ENCODE measurements at places on chromosomes 2 and 18. TPM values are rescaled to one million over a fixed set of nuclear protein-coding genes. Genes with fewer than 3 reads are reported as not detected.

Gene UGT1A4
- total RNA-seq, result 2.3 TPM

Gene FEV
- total RNA-seq, result not detected

Gene INHBB
- 26.1 TPM for total RNA-seq

Gene ALLC
- not detected for total RNA-seq

Gene FSHR
- not detected for total RNA-seq

Gene PTPN4
- total RNA-seq, result 73.7 TPM

Gene ACMSD
- total RNA-seq, result not detected

Gene DSC1
- total RNA-seq, result 345 TPM

Gene PPP3R1
- 36.9 TPM for total RNA-seq

GRCh38 chr2:113126845-113127645 lies at the start of gene IL1RN:
TSS of gene IL1RN (plus strand) at chr2:113127598. CDS start at chr2:113127625, 27 bp downstream.
- DNase-seq, result no peak
- no peak within 1 kb of the TSS for H3K4me3 ChIP-seq
- peaks cover 18% of the 10 kb centered on the region for H3K36me3 ChIP-seq
- no peak within 1 kb of the TSS for H3K27ac ChIP-seq
- peaks cover 23% of the 10 kb centered on the region for H3K4me1 ChIP-seq

- no peak overlapping the region for H3K4me3 ChIP-seq
- no peaks in the 10 kb centered on the region for H3K36me3 ChIP-seq
- peak overlapping the region; percentile 36 for H3K27ac ChIP-seq
- DNase-seq, result no peak
- H3K27me3 ChIP-seq, result no peaks in the 10 kb centered on the region
Measured at GRCh38 chr2:221517696-221518151, 54.4 kb downstream of the EPHA4 start.

GRCh38 chr2:101230541-101231001 lies 22.1 kb upstream of the CNOT11 start:
- no peak for DNase-seq
- H3K4me3 ChIP-seq, result no peak overlapping the region
- no peaks in the 10 kb centered on the region for H3K36me3 ChIP-seq
- no peak overlapping the region for H3K27ac ChIP-seq

DNA sequence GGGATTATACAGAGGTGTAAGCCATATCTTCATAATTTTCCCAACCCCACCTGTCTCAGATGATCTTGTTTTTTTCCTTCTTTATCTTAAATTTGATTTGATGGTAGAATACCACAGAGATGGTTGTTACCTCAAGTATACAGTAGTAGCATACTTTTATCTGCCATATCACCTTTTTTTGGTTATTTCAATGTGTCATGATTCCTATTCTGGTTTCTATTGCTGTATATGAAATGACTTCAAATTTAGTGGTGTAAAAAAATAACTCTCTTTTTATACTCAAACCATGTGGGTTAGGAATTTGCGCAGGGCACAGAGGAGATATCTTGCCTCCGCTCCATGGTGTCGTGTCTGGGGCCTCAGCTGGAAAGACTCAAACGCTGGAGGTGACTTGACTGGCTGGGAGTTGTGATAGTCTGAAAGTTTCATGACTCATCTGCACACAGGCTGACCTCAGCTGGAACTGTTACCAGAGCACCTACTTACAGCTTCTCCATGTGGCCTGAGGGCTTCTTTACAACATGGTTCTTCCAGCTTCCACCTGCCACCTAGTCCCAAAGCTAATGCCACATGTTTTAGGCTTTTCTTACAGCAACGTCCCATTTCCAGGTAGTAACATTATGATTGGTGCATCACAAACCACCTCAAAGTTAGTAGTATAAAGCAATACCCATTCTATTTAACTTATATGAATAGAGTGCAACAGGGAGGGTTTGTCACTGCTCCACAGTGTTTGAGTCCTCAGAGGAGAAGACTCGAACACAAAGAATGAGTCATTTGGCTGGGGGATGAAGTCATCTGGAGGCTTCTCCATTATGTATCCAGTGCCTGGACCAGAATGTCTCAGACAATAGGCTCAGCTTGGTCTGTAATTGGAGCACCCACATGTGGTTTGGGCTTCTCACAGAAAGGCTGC lies 82.3 kb upstream of the XPO1 start:
- peaks cover 5% of the 10 kb centered on the region for H3K4me1 ChIP-seq
- no peak for DNase-seq
- H3K36me3 ChIP-seq, result no peaks in the 10 kb centered on the region

GRCh38 chr2:211477537-211478275 lies 921.3 kb downstream of the CPS1 start:
- H3K36me3 ChIP-seq, result no peaks in the 10 kb centered on the region
- no peak overlapping the region for H3K4me3 ChIP-seq
- H3K4me1 ChIP-seq, result no peaks in the 10 kb centered on the region
- H3K27me3 ChIP-seq, result no peaks in the 10 kb centered on the region

- no peaks in the 10 kb centered on the region for H3K27me3 ChIP-seq
- peak; percentile 66 for DNase-seq
- no peak overlapping the region for H3K27ac ChIP-seq
- peaks cover 23% of the 10 kb centered on the region for H3K4me1 ChIP-seq
- H3K36me3 ChIP-seq, result no peaks in the 10 kb centered on the region
- H3K4me3 ChIP-seq, result peak overlapping the region; percentile 71
Measured at GRCh38 chr2:210477496-210477895, 937 bp upstream of the LANCL1 start.

- H3K36me3 ChIP-seq, result no peaks in the 10 kb centered on the region
- no peaks in the 10 kb centered on the region for H3K27me3 ChIP-seq
- no peak overlapping the region for H3K27ac ChIP-seq
- no peak overlapping the region for H3K4me3 ChIP-seq
- H3K4me1 ChIP-seq, result no peaks in the 10 kb centered on the region
Measured at GRCh38 chr2:18265614-18266586, 294.6 kb downstream of the RDH14 start.

DNA sequence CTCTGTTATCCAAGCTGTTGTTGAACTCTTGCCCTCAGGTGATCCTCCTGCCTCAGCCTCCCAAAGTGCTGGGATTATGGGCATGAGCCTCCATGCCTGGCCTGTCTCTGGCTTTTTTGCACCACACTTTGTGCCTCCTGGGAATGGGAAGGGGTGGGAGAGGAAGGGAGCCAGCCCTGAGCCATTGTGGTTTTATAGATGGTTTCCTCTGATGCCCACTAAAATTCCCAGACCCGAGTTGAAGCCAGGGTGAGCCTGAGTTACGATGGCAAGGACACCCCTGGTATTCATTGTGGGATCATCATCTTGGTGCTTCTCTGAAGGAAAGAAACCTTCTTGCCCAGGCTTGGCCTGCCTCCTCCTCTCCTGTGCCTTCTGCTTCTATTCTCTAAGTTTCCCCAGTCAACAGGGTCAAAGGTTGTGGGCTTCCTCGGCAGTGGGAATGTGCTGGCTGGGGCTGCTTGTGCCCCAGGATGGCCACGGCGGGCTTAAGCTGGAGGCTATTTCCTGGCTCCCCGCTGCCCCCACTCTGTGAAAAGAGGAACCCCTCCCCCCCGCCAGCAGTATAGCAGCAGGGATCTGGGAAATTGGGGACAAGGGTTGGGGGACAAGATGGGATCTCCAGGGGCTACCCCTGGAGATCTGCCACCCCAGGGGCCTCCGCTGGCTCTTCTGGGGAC lies 106.2 kb downstream of the STPG4 start:
- no peak overlapping the region for H3K4me3 ChIP-seq
- peaks cover 92% of the 10 kb centered on the region for H3K36me3 ChIP-seq
- DNase-seq, result no peak
- H3K4me1 ChIP-seq, result peaks cover 6% of the 10 kb centered on the region

- H3K4me1 ChIP-seq, result peaks cover 17% of the 10 kb centered on the region
- H3K27ac ChIP-seq, result no peak overlapping the region
- peaks cover 11% of the 10 kb centered on the region for H3K27me3 ChIP-seq
- DNase-seq, result no peak
Measured at GRCh38 chr2:98089941-98090340, 3.0 kb downstream of the VWA3B start.

DNA sequence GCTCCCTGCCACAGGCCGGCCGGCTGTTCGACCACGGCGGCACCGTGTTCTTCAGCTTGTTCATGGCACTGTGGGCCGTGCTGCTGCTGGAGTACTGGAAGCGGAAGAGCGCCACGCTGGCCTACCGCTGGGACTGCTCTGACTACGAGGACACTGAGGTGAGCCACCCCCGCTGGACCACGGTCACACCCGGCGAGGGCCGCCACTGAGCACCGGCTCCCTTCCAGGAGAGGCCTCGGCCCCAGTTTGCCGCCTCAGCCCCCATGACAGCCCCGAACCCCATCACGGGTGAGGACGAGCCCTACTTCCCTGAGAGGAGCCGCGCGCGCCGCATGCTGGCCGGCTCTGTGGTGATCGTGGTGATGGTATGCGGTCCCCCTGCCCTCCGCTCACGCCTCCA lies 20.8 kb downstream of the ANO7 start:
- no peak overlapping the region for H3K4me3 ChIP-seq
- no peak for DNase-seq
- no peaks in the 10 kb centered on the region for H3K36me3 ChIP-seq
- no peaks in the 10 kb centered on the region for H3K4me1 ChIP-seq

DNA sequence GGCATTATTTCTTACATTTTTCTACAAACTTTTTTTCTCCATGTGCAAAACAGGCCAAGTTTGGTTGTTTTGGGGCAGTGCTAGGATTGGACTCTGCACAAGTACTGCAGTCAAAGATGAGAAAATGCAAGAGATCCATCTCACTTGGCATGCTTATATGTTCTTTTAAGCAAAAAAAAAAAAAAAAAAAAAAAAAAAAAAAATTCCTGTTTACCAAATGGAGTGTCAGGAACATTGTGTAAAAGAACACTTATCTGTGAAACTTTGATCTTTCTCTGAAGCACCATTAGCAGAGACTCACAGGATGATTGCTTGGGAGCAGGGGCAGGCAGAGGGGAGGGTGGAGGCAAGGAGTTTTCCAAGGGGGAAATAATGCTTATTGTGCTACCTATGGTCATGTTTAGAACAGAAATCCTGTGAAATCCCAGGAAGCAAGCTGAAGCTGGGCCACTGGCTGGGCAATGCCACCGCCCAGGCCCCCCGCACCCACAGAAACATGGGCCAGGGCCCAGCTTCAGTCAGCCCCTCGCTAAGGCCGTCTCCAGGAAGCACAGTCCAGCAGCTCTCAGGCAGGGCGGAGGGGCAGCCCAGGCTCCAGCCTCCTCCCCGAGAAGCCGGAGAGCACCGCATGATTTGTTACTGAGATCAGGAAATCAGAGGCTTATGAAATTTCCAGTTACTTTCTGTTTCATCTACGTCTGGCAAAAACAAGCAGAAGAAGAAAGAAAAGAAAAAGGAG lies 229.4 kb downstream of the ZNF516 start:
- DNase-seq, result no peak
- peak overlapping the region; percentile 34 for H3K4me3 ChIP-seq
- H3K27ac ChIP-seq, result peak overlapping the region; percentile 87
- peaks cover 17% of the 10 kb centered on the region for H3K4me1 ChIP-seq
- no peaks in the 10 kb centered on the region for H3K36me3 ChIP-seq

DNA sequence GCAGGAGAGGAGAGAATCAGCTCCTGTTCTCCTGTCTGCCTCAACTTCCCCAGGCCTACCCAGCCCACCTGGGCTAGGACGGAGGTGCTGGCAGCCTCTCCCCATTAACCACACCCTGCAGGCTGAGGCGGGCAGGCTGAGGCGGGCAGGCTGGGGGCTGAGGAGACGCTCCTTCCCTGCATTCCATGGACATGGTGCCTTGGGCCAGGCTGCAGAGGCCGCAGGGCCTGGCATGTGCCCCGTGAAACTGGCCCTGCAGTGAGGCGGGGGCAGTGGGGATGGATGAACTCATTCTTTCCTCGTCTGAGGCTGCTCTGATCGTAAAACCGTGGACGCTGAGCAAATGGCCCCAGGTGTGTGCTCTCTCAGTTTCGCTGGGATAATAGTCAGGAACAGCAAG lies 84.7 kb upstream of the LAPTM4A start:
- peaks cover 31% of the 10 kb centered on the region for H3K4me1 ChIP-seq
- no peak overlapping the region for H3K4me3 ChIP-seq
- H3K27me3 ChIP-seq, result no peaks in the 10 kb centered on the region
- H3K36me3 ChIP-seq, result no peaks in the 10 kb centered on the region

DNA sequence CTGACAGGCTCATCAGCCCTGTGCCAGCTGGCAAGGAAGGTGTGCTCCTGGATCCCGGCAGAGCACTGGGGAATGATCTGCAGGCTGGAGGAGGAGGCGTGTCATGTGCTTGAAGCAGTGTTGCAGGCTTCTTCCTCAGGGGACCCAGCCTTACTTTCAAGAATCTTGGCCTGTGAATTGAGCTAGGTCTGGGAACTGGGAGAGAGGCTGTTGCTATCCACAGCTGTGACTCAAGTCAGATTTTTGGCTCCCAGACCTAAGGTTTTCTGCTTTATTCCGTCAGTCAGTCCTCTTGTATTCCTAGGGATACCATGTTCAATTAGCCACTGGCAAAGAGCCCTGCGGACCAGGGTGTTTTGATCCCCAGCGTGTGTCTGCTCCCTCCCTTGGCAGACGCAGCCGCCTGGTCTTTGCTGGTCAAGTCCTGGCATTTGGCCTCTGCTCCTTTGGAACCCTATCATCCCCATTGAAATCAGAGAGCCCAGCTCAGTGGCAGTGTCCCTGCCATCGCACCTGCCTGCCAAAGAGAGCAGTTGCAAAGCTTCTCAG lies 32.4 kb downstream of the ASB1 start:
- H3K27ac ChIP-seq, result no peak overlapping the region
- no peaks in the 10 kb centered on the region for H3K36me3 ChIP-seq
- no peak overlapping the region for H3K4me3 ChIP-seq

DNA sequence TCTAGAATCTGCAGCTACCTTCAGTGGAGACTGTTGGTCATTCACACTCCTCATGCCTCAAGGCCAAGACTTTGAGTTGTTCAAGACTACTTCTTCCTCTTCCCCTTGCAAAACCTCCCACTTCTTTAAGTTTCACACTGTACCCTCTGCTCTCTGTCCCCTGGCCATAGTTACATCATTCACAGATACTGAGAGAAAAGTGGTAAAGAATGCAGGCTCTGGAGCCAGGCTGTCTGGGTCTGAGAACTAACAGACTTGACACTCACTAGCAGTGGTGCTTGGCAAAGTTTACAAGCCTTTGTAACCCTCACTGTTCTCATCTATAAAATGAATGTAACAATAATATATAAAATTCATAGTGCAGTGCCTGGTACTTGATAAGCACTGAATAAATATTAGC lies 61.8 kb downstream of the CDH20 start:
- H3K36me3 ChIP-seq, result no peaks in the 10 kb centered on the region
- H3K27ac ChIP-seq, result no peak overlapping the region
- H3K27me3 ChIP-seq, result no peaks in the 10 kb centered on the region
- H3K4me3 ChIP-seq, result no peak overlapping the region
- DNase-seq, result no peak
- peaks cover 2% of the 10 kb centered on the region for H3K4me1 ChIP-seq

DNA sequence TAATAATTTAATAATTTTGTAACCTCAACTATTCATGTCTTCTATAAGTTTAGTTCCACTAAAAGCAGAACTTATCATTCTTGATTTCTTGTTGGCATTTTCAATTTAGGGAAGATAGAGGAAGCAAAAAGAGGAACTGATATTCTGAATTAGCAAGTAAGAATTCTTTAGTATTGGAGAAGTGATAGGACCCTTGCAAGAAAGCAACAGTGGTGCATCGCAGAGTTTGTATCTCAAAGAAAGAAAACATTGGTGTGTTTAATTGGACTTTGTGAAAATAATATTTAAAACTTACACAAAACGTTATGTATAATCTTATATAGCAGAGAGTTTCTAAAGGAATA lies 36.5 kb upstream of the TNFRSF11A start:
- no peak for DNase-seq
- H3K4me3 ChIP-seq, result no peak overlapping the region
- H3K27me3 ChIP-seq, result no peaks in the 10 kb centered on the region
- no peak overlapping the region for H3K27ac ChIP-seq
- no peaks in the 10 kb centered on the region for H3K4me1 ChIP-seq

Measured in suprapubic skin (tissue), 4 donors.